ENCODE measurements at places on chromosomes 7 and 10.

- no peak for DNase-seq
Measured at GRCh38 chr7:151178831-151179230, 8.2 kb downstream of the ASB10 start.

GRCh38 chr7:919924-920341 is 34.5 kb downstream of the ADAP1 start:
- no peak for DNase-seq

- DNase-seq: no peak
Measured at GRCh38 chr7:88268051-88268450, 38.6 kb downstream of the STEAP4 start.

DNA sequence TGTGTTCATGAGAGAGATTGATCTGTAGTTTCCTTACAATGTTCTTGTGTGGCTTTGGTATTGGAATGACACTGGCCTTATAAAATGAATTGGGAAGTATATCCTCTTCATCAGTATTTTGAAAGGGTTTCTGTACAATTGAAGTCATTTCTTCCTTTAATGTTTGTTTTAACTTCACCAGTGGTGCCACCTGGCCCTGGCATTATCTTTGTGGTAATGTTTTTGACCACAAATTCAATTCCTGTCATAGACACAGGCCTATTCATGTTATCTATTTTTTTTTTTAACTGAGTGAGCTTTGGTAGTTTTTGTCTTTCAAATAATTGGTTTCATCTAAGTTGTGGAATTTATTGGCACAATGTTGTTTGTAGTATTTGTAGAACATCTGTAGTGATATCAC is 127.7 kb downstream of the CDK14 start:
- no peak for DNase-seq

DNA sequence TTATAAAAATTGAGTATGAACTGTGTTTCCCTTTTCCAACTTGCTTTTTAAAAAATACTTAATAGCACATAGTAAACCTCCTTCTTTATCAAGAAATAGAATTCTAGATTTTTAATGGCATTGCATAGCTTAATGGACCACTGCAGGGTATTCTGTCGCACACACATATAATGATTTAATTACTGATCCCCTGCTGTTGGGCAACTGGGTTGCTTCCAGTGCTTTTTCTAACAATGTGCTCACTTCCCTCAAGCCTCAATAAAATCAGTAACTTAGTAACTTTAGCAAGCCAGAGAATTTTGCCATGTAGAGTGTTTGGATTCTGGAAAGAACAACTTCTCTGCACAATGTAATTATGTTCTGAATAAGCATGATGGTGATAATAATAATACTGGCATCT is 49.1 kb upstream of the PDLIM1 start:
- no peak for DNase-seq

DNA sequence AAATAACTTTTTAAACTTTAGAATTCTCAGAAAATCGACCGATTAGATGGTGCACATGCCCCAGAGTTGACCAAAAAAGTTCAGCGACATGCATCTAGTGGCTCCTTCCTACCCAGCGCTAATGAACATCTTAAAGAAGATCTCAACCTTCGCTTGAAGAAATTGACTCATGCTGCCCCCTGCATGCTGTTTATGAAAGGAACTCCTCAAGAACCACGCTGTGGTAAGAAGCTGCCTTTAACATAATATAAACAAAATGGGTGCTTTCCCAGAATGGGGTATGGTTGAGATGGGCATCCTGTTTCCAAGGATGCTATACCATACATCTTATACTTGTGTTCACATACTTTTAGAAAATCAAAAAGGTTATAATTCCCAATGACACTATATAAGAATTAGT is 24.6 kb downstream of the GLRX3 start:
- DNase-seq: no peak

DNA sequence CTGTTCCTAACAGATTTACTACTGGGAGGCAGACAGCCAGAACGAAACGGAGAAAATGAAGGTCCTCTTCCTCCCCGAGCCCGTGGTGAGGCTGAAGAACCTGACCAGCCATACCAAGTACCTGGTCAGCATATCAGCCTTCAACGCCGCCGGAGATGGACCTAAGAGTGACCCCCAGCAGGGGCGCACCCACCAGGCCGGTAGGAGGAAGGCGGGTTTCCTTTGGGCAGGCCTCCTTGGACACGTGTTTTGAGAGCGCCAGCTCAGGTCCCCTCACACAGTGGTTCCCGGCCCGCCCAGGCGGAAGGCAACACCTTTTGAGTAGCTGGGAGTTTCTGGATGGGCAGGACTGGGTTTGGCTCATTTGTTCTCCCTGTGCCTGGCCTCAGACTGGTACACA is 474.0 kb upstream of the FOXK1 start:
- DNase-seq: no peak

- no peak for DNase-seq
Measured at GRCh38 chr10:9228771-9229170, 1174.3 kb downstream of the GATA3 start.

- no peak for DNase-seq
Measured at GRCh38 chr7:147411096-147411495, 1179.5 kb upstream of the C7orf33 start.

- DNase-seq: no peak
Measured at GRCh38 chr7:22176791-22177412, 180.1 kb downstream of the RAPGEF5 start.

- DNase-seq: no peak
Measured at GRCh38 chr10:128693493-128694131, 567.4 kb upstream of the MKI67 start.

- DNase-seq: no peak
Measured at GRCh38 chr10:103025696-103026095, 107.6 kb downstream of the CNNM2 start.

DNA sequence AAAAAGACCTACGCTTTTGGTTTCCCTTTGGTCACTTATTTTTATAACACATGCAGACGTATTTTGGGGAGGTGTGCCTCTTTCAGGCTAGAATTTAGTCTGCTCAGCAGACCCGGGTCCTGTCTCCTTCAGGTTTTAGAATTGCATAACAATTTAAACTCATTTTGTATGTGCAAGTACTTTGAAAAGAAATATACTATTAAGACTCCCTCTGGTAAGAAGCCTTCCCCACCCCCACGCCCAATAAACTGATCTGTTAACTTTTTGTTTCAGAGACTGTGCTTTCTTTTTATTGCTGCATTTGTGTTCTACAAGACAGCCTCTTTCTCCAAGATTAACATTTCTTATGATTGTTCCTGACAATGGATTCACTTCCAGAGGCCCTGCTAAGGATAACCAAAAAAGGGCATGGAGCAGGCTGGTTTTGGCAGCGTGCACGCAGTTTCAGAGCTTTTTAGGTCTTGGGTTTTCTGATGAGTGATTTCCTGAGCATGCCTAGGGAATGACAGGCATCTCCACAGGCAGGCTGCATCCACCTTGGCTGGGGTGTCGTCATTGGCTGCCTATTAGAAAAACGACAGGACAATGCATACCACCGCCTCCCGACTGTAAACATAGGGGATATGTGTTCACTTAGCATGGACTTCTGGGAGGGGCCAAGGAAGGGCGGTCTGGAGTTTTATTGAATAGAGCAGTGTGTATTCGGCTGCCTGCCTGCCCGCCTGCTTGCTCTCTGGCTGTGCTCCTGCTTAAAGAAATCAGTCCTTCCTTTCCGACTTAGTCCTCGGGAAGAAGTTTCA is at the start of gene CALD1:
Gene CALD1 (plus strand): TSS at position 694 of the 800 bp plus-strand sequence. CDS start 88,100 bp downstream, outside the sequence.
- no peak for DNase-seq

GRCh38 chr10:110670335-110670734 is 26.2 kb downstream of the RBM20 start:
- DNase-seq: no peak

- no peak for DNase-seq
Measured at GRCh38 chr7:90938371-90938770, 325.9 kb upstream of the FZD1 start.

- DNase-seq: no peak
Measured at GRCh38 chr10:60810437-60811182, 32.3 kb downstream of the CDK1 start.

GRCh38 chr7:2955269-2955668 is 88.4 kb downstream of the CARD11 start:
- no peak for DNase-seq

- DNase-seq: no peak
Measured at GRCh38 chr10:95987685-95988426, 55.5 kb upstream of the CCNJ start.

GRCh38 chr10:131075218-131075770 is 236.2 kb downstream of the TCERG1L start:
- DNase-seq: no peak

GRCh38 chr7:39414224-39415035 is 151.8 kb upstream of the YAE1 start:
- DNase-seq: peak; percentile 17

- DNase-seq: no peak
Measured at GRCh38 chr7:43485580-43485979, 97.3 kb upstream of the STK17A start.

DNA sequence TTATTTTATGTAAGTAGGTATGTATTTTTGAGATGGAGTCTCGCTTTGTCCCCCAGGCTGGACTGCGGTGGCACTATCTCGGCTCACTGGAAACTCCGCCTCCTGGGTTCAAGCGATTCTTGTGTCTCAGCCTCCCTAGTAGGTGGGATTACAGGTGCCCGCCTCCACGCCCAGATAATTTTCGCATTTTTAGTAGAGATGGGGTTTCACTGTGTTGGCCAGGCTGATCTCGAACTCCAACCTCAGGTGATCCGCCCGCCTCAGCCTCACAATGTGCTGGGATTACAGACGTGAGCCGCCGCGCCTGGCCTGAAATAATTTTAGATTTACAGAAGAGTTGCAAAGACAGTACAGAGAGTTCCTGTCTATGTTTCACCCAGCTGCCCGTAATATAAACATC is 37.5 kb downstream of the PFKFB3 start:
- no peak for DNase-seq

DNA sequence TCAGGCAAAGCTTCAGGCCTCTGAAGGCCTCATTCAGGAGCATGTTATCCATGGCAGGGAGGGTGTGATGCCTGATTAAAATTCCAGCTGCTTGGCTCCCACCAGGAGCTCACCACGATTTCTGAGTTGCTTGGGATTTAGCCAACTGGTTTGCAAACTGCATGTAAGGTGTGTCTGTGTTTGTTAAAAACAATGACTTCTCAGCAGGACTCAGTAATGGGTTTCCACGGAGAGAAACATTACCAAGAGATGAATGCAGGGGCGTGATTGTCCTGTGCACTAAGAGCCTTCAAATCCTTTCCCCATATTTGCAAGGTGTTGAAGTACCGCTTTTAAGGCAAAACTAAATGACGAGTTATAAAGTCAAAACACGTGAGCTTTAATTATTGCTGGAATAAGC is 88.8 kb upstream of the BTBD16 start:
- DNase-seq: no peak

GRCh38 chr10:64537112-64537511 is 1015.9 kb downstream of the REEP3 start:
- no peak for DNase-seq

- no peak for DNase-seq
Measured at GRCh38 chr10:69445041-69445440, 6.2 kb upstream of the TSPAN15 start.

- no peak for DNase-seq
Measured at GRCh38 chr7:92584953-92585352, 5.2 kb downstream of the FAM133B start.

DNA sequence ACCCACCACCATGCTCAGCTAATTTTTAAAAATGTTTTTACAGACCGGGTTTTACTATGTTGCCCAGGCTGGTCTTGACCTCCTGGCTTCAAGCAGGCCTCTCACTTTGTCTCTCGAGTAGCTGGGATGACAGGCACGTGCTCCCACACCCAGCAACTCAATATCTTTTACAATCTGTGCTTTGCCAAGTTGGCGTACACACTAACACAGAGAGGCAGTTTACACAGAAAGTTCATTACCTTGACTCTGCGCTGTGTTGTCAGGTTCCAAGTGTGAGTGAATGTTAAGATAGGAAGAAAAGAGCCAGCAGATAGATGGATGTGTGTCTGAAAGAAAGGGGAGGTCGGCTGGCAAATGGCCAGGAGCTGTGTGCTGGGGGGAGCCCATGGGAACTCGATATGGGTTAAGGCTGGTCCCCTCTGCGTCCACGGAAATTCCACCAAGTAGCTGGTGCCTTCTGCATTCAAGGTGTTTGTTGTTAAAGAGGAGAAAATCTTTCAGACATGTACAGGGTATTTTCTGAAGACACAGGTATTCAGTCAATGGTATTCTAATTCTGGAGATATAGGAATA is 299.8 kb downstream of the CAMK1D start:
- DNase-seq: no peak
